Fibroblast of upper back skin (primary cell): ENCODE measurements at places on chromosomes 13 and 19.

DNA sequence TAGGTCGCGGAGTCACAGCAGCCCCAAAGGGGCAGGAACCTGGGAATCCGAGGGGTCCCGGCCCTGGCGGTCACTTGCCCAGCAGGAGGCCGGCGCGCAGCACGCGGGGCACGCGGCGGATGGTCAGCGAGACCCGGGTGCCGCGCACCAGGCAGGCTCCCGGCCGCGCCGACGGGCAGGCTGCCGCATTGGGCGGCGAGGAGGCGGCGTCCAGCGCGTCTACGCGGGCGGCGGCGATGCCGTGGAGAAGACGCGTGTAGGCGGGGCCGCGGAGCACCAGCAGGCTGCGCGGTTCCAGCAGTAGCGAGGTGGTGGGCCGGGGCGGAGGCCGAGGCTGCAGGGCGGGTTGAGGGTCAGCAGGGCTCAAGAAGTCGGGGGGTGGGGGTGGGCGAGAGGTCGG, 607 bp upstream of the SYNE4 start:
- DNase-seq: peak; percentile 50

DNA sequence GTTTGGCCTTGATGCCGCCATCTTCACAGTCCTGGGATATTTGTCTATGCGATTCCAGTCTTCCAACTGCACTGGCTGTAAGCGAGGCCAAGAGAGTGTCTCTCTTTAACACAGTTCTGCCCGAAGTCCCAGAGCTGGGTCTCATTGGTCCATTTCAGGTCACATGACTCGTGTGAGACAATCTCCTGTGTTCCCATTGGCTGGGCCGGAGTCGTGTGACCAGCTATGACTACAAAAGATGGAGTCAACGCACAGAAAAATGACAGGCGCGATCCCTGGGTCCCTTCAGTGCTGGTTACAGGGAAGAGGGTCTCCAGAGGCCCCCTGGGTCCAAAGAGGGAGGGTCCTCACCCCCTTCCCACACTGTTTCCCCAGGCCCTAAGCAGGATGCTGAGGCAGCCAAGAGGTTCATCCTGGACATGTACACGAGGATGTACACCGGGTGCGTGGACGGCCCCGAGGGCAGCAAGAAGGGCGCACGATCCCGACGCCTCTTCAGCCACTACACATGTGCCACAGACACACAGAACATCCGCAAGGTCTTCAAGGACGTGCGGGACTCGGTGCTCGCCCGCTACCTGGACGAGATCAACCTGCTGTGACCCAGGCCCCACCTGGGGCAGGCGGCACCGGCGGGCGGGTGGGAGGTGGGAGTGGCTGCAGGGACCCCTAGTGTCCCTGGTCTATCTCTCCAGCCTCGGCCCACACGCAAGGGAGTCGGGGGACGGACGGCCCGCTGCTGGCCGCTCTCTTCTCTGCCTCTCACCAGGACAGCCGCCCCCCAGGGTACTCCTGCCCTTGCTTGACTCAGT, 15.9 kb upstream of the S1PR4 start:
- no peak for DNase-seq

DNA sequence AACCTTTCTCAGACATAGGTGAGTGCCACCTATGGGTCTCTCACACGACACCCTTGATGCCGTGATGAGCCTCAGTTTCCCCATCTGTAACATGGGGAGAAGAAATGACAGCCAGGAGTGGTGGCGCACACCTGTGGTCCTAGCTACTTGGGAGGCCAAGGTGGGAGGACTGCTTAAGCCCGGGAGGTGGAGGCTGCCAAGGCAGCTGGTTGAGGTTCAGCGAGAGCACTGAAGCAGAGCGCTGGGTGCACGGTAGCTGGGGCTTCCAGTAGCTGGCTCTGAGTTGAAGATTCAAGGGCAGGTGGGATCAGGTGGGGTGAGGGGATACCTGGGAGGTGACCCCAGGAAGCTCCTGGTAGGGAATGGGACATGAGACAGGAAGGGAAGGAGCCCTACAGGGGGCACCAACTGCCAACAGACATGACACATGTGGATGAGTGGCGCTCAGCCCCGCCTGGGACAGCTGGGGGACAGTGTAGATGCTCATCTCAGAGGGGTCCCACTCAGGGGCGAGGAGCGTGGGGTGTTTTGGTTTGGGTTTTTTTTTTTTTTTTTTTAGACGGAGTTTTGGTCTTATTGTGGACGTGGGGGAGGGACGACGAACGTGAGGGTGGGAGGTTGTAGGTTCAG, 6.5 kb upstream of the SSBP4 start:
- no peak for DNase-seq

DNA sequence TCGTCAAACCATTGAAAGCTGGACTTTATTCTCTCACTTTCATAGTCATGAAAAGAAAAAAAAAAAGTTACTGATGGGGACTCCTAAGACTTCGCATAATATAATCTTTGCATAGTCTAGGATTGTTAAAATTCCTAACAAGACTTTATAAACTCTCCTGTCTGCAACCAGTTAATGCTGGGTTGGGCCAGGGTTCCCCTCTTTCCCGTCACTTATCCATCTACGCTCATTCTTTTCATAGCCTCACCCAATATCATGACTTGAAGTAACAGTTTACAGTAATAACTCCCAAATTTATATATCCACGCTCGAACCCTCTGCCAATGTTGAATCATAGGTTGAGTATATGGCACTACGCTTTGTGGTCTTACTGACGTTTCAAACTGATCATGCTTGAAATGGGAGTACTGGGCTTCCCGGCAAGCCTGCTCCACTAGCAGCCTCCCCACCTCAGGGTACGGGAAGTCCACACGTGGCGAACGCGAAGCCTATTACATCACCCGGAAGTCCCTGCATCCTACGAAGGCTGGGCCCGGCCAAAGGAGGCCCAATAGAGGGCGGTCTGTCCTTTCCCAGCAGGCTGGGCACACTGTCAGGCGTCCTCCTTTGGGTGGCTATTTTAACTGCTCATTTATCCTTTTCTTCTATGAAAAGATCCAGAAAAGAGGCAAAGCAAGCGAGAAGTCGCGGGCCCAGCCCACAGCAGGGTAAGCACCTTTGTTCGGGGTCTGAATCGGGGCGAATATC, 694 bp upstream of the ZNF460 start:
- peak; percentile 98 for DNase-seq

DNA sequence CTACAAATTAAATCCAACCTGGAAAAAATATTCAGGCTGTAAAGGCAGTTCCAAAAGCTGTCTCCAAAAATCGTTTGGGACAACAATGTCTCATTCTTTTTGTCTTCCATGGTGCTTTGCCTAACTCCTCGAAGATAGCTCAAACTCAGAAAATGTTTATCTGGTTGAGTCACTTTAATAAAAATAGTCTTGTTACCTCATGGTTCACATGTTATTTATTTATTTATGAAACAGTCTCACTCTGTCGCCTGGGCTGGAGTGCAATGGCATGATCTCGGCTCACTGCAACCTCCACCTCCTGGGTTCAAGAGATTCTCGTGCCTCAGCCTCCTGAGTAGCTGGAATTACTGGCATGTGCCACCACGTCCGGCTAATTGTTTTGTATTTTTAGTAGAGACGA, 4.9 kb upstream of the BRD4 start:
- no peak for DNase-seq

DNA sequence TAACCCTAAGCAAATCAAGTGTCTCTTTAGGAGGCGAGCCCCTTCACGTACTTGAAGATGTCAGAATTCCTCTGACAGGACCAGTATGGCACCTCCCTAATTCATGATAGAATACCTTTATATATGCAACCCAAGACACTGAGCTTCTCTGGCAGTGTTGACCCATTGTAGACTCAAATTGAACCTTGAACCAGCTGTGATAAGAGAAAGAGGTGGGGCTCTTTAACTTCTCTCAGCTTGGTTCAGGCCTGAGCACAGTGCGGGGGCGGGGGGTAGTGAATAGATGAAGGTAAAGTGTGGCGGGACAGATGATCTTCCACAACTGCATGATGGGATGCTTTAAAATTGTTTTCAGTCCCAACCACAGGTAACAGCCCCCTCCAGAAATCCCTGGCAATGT, 12.1 kb downstream of the MBNL2 start:
- DNase-seq: no peak

GRCh38 chr19:36207605-36208252, 6.7 kb downstream of the ZNF565 start:
- DNase-seq: no peak

GRCh38 chr19:51811344-51811743, 16.4 kb downstream of the FPR3 start:
- DNase-seq: no peak
